Naive thymus-derived CD4-positive, alpha-beta T cell (primary cell): ENCODE measurements at places on chromosomes 4 and X. TPM values are rescaled to one million over a fixed set of nuclear protein-coding genes. Genes with fewer than 3 reads are reported as not detected.

The IL21 gene
- total RNA-seq = not detected

The HSD17B13 gene
- total RNA-seq = 0.19 and 0.43 TPM in 2 replicates

The GAGE12F gene
- total RNA-seq = not detected in 2 replicates

The PDLIM3 gene
- total RNA-seq = not detected

The HDX gene
- 0.32 TPM for total RNA-seq

The SLC16A2 gene
- total RNA-seq = 0.38 TPM

The PTCHD1 gene
- total RNA-seq = not detected

The AMBN gene
- not detected for total RNA-seq

The ARHGAP6 gene
- not detected in 2 replicates for total RNA-seq

The CXCL11 gene
- not detected for total RNA-seq

The WWC2 gene
- 13.8 TPM for total RNA-seq

The USP17L24 gene
- total RNA-seq = not detected in 2 replicates

The CTAG1B gene
- total RNA-seq = not detected in 2 replicates

The ZNF674 gene
- total RNA-seq = 6.9 TPM

The ZNF157 gene
- total RNA-seq = 1.6 TPM

The ERCC6L gene
- 0.12 TPM for total RNA-seq

The MCUB gene
- 164 TPM for total RNA-seq
